Spinal cord (tissue), 10 donors: ENCODE measurements at places on chromosomes 5 and 9.
A peak's percentile ranks its signal among the peaks of the same experiment; 100 is the strongest.

DNA sequence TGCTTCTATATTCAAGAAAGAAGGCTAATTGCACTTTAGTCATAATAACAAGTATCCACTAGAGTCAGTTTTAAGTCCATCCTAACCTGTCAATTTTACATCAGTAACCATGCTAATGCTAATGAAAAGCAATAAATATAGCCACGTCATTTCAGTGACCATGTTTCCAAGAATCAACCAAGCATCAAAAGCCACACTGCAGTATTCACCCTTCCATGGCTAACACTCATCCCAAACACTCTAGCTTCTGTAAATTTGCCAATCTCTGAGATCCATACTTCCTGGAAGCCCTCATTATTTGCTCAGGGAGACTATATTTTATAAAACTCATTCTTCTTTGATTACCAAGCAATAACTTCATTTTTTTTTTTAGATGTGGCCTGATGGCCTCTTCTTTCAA is 712.0 kb downstream of the CETN3 start:
- DNase-seq = no peak

GRCh38 chr9:127770905-127771569 is 7.4 kb downstream of the SH2D3C start:
- DNase-seq = peak; percentile 88

DNA sequence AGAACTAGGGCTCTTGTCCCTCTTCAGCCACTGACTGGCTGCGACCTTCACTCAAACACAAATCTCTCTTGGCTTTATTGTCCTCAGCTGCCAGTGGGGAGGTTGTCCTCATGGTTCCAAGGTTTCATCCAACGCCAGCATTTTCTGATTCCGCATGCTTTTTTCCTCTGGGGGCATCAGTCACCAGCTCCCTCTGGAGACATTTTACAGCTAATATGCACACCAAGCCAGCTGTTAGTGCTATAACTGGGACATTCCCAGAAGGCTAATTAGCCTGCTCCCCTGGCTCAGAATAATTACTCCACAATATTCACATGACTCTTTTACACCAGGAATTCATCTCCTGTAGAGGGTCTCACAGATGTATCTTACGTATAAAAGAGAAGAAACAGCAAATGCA is 193.6 kb upstream of the ANKRD55 start:
- DNase-seq = no peak

DNA sequence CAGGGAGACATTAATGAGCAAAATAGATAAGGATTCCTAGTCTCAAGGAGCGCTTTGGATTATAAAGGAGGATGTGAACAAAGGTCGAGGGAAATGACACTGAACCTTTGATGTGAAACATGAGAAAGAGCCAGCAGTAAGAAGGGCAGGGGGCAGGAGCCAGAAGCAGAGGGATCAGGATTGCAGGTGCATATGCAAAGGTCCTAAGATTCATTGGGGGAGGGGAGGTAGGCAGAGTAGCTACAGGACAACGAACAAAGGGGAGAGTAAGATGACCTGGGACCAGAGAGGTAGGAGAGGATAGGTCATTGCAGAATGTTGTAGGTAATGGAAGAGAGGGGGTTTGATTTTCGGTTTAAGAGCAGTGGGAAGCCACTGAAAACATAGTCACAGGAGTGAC is 129.2 kb upstream of the TRPM3 start:
- DNase-seq = no peak

- DNase-seq = no peak
These were observed 77.9 kb downstream of the FBXL7 start for GRCh38 chr5:15577831-15578230.

DNA sequence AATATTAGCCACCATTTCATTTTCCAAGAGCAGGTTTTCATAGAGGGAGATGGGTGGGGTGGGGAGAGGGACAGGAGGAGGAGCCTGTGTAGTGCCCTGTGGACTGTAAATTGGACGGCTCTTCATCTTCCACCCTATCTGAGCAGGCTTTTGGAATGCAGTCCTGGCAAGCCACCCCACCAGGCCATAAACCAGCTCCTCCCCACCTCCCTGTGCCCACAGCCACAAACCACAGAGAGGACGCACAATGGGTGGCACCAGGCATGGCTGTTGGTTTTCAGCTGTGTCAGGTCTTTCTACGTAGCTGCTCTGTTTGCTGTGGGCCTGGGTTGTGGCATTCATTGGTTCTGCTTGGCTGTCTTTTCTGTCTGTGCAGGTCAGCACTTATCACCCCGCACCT is 58.0 kb downstream of the PLAC8L1 start:
- DNase-seq = no peak

DNA sequence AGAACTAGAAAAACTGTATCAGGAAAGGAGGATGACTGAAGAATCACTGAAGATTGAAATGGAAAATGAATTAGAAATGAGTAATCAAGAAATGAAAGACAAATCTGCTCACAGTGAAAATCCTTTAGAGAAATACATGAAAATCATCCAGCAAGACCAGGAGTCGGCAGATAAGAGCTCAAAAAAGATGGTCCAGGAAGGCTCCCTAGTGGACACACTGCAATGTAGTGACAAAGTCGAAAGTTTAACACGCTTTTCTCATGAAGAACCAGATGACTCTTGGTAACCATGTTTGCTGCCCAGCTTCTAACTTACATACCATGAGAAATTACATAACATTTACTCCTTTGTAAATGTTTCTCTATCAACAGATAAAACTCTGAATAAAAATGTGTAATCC is 37.1 kb downstream of the CPLANE1 start:
- DNase-seq = no peak

DNA sequence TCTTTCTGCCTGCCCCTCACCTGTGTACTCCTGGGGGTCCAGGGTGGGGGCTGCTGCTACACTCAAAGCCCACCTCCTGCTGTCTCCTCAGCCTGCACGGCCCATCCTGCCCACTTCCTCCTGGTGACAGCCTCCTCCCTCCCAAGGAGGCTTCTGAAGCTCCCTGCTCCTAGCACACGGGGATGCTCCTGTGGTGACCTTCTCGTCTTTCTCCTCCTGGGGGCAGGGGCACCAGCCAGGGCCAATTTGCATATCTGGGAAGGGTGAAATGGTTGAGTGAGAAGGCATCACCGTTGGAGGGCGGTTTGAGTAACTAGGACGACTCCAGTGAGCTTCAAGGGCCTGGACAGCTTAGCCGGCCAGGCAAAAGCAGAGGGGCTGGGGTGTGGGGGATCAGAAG is 51.9 kb upstream of the COL5A1 start:
- DNase-seq = no peak

DNA sequence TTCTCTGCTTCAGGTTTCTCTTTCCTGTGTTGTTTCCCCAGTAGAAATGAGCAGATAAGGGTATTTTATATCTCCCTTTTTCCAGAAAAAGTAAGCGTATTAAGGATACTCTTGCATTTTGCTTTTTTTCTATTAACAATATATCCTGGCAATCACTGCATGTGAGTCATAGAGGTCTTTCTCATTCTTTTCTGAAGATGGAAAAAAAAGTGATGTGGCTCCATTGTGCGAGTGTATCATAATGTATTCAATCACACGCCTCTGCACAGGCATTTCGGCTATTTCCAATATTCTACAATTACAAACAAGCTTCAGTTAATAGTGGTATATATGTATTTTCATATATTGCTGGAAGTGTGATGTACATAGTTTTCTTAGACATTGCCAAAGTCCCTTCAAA is 155.9 kb downstream of the MED27 start:
- DNase-seq = no peak

GRCh38 chr5:169688106-169688505 is 51.0 kb downstream of the DOCK2 start:
- no peak for DNase-seq

GRCh38 chr9:108696156-108696555 is 159.6 kb downstream of the ACTL7B start:
- DNase-seq = no peak

GRCh38 chr9:121633119-121633714 is 18.2 kb upstream of the DAB2IP start:
- peak; percentile 63 for DNase-seq

GRCh38 chr9:127612939-127613582 is 984 bp downstream of the STXBP1 start:
- no peak for DNase-seq

GRCh38 chr9:69931340-69931739 is 110.7 kb downstream of the CFAP95 start:
- peak; percentile 59 for DNase-seq

GRCh38 chr9:86135371-86135770 is 36.0 kb upstream of the GOLM1 start:
- DNase-seq = peak; percentile 13

DNA sequence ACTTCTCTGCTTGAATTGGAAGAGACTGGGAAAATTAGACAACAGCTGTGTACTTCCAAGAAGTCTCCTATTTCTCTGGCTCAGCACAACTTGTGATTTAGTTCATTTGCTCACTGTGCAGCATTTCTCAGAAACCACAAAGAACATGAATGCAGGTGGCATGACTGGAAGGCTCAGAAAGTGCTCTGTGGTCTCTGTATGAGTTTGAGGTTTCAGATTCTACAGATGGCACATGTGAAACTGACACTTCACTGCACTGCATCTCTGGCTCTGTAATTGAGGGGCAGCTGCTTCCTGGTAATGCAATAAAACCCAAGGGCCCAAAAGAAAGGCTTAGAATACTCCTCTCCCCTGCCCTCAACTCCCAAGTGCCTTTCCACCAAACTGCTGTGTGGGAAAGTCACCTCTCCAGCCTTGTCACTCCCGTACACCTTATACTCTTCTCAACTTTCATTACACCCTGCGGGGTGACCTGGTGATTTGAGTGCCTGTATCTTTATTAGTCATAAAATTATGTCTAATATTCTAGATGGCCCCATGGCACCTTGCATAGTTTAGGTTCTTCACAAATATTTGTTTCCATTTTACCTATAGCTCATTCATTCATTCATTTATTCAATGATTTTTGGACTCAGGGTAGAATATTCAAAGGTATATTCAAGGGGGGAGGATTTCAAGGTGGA is 82.5 kb downstream of the ESM1 start:
- peak; percentile 58 for DNase-seq

- no peak for DNase-seq
These were observed 118.2 kb downstream of the GALNT10 start for GRCh38 chr5:154308443-154309370.

DNA sequence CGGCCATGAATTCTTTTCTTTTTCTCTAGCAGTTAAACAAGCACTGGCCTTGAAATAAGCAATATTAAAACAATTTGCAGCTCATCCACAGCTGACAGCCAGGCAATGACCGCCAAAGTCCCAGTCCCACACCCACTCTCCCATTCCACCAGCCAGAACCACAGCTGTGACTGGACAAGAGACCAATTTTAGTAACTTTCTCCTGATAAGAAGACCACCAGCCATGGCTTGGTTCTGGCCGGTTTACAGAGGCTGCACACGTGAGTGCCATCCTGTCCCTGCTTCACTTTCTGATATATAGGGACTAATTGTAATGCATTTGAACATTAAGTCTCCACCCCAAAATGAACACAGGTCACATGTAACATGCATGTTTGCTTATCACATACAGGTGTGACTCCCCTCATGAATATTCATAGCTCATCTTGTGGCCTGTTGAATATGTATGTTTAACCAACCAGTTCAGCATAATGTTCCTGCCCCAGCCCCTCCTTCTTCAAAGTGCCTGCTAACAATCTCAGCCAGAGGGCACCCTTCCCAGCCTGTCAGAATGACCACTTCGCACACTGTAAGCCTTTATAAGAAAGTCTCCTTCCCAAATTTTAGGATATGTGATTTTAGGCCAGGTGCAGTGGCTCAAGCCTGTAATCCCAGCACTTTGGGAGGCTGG is 23.9 kb upstream of the FANCC start:
- peak; percentile 20 for DNase-seq

- DNase-seq = no peak
These were observed 896 bp downstream of the CMBL start for GRCh38 chr5:10306806-10307205.

DNA sequence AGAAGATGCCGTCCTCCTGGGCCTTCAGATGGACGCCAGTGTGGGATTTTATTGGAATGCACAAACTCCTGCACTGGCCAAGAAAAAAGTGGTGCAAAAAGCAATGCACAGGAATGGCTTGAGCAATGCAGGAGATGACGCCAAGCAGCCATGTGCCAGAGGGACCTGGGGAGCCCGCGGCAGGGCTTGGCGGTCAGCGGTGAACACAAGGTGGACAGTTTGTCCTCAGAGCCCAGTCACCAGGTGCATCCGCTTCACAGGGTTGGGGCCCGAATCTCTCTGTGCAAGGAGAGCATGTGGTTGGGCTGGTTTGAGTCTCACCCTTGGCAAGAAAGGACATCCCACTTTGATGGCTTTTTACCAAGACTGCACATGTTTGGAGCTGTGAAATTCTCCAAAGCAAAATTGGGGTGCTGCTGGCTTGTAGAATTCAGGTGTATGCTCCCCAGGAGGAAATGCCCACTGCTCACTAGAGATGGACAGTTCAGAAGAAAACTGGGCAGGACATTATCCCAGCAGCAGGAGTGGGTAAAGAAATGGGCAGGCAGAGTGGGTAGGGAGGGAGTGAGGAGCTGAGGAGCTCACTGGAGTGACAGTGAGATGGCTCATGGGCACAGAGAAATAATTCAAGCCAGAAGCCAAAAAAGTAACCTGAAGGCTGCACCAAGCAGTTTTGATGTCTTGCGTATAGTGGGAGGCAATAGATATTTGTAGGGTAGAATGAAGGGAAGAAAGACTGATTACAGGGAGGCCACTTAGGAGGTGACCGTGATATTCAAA is 463.9 kb downstream of the MTRR start:
- DNase-seq = no peak

- DNase-seq = no peak
These were observed 27.6 kb downstream of the SLC25A51 start for GRCh38 chr9:37876376-37876775.

DNA sequence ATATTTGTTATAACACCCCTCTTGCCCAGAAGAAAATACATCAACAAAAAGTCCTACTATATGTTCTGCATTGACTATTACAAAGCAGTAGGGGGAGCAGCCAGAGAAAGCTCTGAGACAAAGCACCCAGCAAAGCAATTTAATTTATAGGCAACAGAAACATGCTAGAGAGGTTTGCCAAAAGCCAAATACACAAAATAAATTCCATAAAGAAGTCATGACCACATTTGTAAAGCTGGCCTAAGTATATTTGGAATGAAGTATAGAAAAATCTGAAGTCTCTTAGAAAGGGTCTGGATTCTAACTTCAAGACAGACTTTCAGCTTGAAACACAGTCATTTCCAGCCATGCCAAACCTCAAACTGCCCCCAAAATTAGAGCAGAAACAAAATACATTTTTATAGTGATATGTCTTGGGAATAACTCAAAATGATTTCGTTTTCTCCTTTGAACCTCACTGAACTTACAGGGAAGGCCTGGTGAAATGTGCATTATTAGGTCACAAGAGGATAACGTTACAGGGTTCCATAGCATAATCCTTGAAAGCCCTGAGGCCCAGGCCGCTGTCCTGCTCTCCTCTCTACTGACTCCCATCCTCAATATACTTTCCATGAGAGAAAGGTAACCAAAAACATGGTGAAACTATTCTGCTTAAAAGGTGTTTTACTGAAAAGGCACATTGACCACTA is 451.8 kb downstream of the RAB3C start:
- DNase-seq = no peak

GRCh38 chr5:164435576-164435975 is 930.2 kb downstream of the MAT2B start:
- DNase-seq = no peak

DNA sequence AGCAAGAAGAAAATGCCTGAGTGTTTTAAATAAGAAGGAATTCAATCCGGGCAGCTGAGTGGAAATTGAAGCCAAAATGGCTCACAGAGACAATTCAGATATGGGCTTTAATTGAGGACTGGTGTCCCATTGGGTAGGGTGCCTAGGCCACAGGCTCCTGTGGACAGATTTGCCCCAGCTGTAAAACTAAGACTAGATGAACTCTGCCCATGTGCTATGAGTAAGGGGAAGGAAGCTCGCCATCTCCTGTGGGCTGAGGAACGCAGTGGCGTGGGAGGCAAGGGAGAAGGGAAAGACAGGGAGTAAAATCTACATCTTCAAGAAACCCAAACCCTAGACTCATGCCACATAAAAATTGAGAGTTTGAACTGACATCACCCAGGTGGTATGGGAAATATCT is 66.1 kb downstream of the KLHL3 start:
- DNase-seq = no peak
